Myocyte (in vitro differentiated cells): ENCODE measurements at places on chromosomes 12 and 14. TPM values are rescaled to one million over a fixed set of nuclear protein-coding genes. Genes with fewer than 3 reads are reported as not detected.

The CLEC14A gene
- total RNA-seq, result 0.08 and 0.10 TPM in 2 replicates

The ZBTB42 gene
- total RNA-seq, result 7.6 TPM in 2 replicates

The ADCY6 gene
- total RNA-seq, result 32.9 and 44.2 TPM in 2 replicates

The RHOJ gene
- total RNA-seq, result not detected in 2 replicates

The GLI1 gene
- 0.56 and 0.78 TPM in 2 replicates for total RNA-seq

The ARHGEF40 gene
- 45.2 and 67.3 TPM in 2 replicates for total RNA-seq

The CCDC177 gene
- total RNA-seq, result not detected in 2 replicates

The LETMD1 gene
- total RNA-seq, result 33.4 and 39.8 TPM in 2 replicates

The ANO2 gene
- 2.2 and 7.8 TPM in 2 replicates for total RNA-seq

The TGM1 gene
- 0.08 and 0.99 TPM in 2 replicates for total RNA-seq

The GRIP1 gene
- total RNA-seq, result 0.80 TPM in 1 of 2 replicates, not detected in the other
